ENCODE measurements at places on chromosomes 1 and 21.

DNA sequence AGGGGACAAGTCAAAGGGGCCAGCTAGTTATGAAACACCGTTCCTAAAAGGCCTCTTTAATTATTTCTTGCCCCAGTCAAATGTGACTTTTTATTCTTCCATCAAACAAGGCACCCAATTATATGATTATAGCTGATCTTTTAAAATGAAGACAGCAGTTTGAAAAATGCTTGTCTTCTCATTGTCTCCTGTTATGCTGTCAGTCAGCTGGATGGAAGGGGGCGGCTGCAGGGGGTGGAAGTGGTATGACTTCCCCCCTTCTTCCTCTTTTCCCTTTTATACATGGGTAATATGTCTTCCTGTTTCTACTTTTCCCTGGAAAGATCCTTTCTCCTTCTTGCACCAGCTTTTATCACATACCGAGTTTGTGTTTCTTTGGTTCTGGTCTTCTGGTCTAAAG, 25.8 kb upstream of the KCNA10 start:
- DNase-seq: no peak

GRCh38 chr21:45009616-45010015, 64.8 kb upstream of the ADARB1 start:
- no peak for DNase-seq

- DNase-seq: no peak
Observed at GRCh38 chr1:202348005-202348508, 442 bp upstream of the PPP1R12B start.

DNA sequence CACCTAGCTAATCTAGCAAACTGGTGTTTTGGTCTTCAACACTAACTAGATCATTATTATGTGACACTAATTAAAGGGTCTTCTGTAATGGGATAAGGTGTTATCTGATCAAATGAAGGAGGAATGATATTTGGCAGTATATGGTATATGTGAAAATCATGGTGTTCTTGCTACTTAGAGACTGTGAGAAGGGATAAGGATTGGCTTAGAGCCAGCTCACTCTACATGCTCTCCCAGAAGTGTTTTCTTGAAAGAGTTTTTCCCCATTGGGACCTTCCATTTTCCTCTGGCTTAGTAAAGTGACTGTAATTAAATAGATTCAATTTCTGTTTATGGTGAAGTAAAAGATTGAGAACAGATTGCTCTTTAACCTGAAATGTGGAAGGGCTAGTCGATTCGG, 71.2 kb upstream of the RGL1 start:
- no peak for DNase-seq

- no peak for DNase-seq
Observed at GRCh38 chr1:221725735-221726672, 15.9 kb downstream of the DUSP10 start.
